ENCODE measurements at places on chromosomes 6 and 20. TPM values are rescaled to one million over a fixed set of nuclear protein-coding genes. Genes with fewer than 3 reads are reported as not detected.

Gene MLN
- total RNA-seq, result not detected

Gene MEI4
- not detected for total RNA-seq

Gene PPP1R16B
- total RNA-seq, result 0.14 TPM

Gene TNFAIP3
- 11.9 TPM for total RNA-seq

Gene SYCP2
- total RNA-seq, result 0.92 TPM

Gene AIF1
- not detected for total RNA-seq

Gene CFAP61
- total RNA-seq, result 0.45 TPM

Gene LY6G6D
- not detected for total RNA-seq

Gene CBLN4
- not detected for total RNA-seq

Gene MDN1
- total RNA-seq, result 10.4 TPM

Gene TRIM10
- total RNA-seq, result not detected

Gene VNN1
- 0.09 TPM for total RNA-seq

Gene TNFRSF21
- 29.6 TPM for total RNA-seq

Gene AGPAT4
- 4.5 TPM for total RNA-seq

Gene RBPJL
- not detected for total RNA-seq

Gene QRSL1
- total RNA-seq, result 7.7 TPM

Gene SIRPB2
- not detected for total RNA-seq

Gene LAMA4
- total RNA-seq, result 0.88 TPM

Gene SPATA25
- total RNA-seq, result 0.77 TPM

Gene FAM209A
- 0.59 TPM for total RNA-seq

Gene SLA2
- 0.01 TPM for total RNA-seq

Gene LCA5
- 0.89 TPM for total RNA-seq

Gene ADGRG6
- 47.1 TPM for total RNA-seq

Gene HTR1E
- not detected for total RNA-seq

Measured in A549 treated with CpdA at 1 μM for 4 hours (cell line).